ENCODE measurements at places on chromosomes 3 and 15.

DNA sequence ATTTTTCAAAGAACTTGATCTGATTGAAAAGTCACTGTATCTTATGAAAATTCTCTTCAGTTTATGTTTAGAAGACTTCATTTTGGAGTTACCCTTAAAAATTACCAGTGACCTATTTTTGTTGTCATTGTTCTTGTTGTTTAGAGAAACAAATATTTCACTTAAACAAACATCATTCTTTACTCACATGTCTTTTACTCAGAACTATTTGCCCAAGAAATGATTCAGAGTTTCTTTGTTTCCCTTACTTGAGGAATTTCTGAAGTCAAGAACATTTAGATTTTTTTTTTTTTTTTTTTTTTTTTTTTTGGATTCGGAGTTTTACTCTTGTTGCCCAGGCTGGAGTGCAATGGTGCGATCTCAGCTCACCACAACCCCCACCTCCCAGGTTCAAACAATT is 259.6 kb upstream of the UBE2E1 start:
- DNase-seq = no peak

DNA sequence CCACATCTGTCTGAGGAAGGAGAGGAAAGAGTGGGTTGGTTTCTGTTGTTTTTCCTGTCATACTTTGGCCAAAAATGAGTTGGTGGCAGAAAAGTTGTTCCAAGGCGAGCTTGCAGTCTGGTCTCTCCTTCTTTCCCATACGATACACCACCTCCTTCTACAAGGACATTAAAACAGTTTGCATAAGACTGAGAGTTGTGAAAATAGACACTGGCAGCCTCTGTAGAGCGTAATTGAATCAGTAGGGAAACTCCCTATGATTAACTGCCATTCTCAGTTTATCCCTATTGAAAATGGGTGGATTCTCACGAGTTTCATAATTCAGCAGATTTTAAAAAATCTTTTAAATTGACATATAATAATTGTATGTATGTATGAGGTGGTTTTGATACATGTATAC is 3.7 kb upstream of the LSG1 start:
- DNase-seq = no peak

GRCh38 chr3:118785415-118785814 is 249.2 kb downstream of the IGSF11 start:
- no peak for DNase-seq

GRCh38 chr3:46922426-46922825 is 44.9 kb downstream of the PTH1R start:
- no peak for DNase-seq

DNA sequence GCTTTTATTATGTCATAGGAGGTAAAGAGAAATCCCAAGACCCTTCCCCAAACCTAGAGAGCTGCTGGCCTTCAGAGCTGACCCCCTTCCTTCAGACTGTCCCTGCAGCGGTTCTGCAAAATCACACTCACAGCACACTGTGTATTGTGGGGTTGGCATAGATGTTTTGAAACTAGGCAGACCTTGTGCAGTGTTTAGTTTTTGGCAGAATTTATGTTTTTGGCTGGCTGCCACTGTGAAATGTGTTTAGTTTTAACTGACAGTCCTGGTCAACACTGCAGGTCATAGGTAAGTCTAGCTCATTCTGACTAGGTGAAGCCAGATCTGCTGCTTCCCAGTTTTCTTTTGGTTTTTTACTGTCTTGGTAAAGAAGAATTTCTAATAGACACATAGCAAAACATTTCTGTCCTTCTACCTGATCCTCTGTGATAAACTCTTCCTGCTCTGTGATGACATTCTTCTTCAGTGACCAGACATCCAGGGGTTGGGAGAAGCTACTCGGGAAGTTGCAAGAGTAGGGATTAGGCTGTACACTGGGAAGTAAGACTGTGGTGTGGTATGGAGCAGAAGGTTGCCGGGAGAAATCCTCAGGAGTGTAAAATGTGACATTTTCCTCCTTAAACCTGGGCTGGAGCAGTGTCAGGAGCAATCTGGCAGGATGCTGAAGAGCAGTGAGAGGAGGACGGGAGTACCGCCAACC is 209.6 kb upstream of the MCTP2 start:
- DNase-seq = no peak

GRCh38 chr15:38750786-38751185 is 186.2 kb upstream of the RASGRP1 start:
- DNase-seq = no peak

GRCh38 chr15:78989701-78990240 is 44.9 kb upstream of the CTSH start:
- DNase-seq = no peak

- DNase-seq = no peak
Observed at GRCh38 chr3:120421926-120422325, 28.9 kb downstream of the FSTL1 start.

- DNase-seq = no peak
Observed at GRCh38 chr3:115562636-115563267, 60.6 kb upstream of the GAP43 start.

DNA sequence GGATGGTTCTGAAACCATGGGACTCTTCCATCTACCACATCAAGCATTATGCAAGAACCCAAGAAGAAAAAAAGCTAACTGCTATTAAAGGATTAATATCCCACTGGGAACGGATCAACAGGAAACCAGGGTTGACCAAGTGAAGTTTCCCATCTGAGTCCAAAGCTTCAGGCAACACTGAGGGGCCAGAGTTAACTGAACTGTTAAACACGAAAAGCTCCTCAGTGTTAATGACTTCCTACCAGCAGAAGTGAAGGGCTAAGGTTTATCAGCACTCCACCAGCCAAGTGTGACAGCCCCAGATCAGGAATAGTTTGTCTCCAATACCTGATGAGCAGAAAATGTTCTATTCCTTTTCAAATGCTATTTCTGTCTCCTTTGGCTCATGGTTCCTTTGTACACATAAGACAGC is 36.7 kb downstream of the PTPN9 start:
- no peak for DNase-seq

- DNase-seq = no peak
Observed at GRCh38 chr15:37165395-37165794, 65.0 kb upstream of the MEIS2 start.

GRCh38 chr3:14949126-14949525 is 1.7 kb downstream of the NR2C2 start:
- DNase-seq = no peak

Measured in activated CD8-positive, alpha-beta memory T cell treated with anti-CD3 and anti-CD28 coated beads for 1 hour (primary cell).